Central memory CD4-positive, alpha-beta T cell (primary cell): ENCODE measurements at places on chromosomes 6 and 20.

GRCh38 chr6:449057-449430 lies 57.5 kb downstream of the IRF4 start:
- DNase-seq = no peak

DNA sequence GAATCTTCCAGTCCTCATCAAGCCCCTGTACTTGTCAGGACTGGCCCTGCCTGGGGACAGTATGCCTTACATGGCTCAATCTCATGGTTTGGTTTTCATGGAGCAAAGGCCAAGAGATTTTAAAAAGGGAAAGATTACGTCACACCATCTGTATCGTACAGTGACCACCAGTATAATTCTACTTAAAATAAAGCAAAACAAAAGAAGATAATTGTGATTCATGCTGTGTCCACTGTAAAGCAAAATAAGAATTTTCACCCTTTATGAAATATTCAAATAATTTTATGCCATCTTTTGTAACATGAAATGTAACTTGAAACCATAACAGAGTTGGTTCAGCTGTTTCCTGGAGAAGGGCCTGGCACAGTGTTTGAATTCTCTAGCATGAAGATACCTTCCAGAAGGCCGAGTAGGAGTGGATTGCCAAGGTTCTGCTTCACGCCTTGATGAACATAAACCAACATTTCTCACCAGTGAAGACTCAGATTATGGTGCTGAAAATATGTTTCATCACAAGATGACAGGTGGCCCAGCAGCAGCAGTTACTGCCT lies 486.5 kb downstream of the RFPL4B start:
- no peak for DNase-seq

DNA sequence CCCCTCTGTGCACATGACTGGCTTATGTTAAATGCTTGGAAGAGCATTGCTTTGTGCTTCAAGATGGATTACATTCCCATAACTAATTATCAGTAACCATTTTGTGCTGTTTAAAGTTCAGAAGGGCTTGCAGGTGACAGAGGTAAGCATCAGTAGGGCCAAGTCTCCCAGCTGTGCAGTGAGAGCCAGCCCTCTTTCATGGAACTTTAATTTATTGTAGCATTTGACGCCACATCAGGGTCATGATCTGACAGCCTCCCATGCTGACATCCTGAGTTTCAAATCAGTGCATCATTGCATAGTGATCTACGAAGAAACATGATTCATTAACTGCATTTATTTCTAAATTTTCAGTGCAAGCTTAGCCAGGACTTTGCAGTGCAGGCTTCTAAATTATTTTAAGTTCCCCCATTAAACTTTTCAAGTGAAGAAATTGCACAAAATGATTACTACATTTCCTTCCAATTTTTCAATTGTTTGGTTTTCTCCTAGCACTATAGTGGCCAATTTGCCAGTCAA lies 380.9 kb downstream of the UTRN start:
- no peak for DNase-seq

DNA sequence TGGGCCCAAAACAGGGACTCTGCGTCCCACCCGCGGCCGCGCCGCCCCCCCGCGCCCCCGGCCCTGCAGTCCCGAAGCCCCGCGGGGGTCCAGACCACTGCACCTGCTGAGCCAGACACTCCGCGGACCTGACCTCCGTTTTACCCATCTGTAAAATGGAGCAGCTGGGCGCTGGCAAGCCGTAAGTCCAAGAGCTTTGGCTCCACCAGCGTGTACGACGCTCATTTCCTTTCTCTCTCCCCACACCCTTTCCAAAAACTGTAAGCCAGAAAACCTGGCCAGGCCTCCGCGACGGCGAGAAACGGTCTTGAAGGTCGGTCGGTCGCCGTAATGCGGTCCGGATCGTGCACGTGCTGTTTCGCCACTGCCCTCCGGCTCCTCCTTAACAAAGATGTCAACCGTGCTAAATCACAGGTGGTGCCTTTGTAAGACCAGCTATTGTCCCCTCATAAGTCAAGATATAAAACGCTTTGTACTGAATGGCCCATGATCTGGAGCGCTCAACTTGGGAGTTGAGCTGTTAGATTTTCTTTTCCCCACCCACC lies 7.8 kb upstream of the NR2E1 start:
- no peak for DNase-seq

DNA sequence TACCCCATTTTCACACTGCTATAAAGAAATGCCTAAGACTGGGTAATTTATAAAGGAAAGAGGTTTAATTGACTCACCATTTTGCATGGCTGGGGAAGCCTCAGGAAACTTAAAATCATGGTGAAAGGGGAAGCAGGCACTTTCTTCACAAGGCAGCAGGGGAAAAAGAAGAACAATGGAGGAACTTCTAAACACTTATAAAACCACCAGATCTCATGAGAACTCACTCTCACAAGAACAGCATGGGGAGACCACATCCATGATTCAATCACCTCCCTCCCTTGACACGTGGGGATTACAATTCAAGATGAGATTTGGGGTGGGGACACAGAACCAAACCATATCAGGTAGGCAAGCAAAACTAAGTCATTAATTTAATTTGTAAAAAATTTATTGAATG lies 343.2 kb downstream of the FRK start:
- no peak for DNase-seq

GRCh38 chr6:52595796-52596130 lies 18.9 kb upstream of the TRAM2 start:
- DNase-seq = no peak

GRCh38 chr20:19658137-19658536 lies 99.9 kb upstream of the RIN2 start:
- no peak for DNase-seq

DNA sequence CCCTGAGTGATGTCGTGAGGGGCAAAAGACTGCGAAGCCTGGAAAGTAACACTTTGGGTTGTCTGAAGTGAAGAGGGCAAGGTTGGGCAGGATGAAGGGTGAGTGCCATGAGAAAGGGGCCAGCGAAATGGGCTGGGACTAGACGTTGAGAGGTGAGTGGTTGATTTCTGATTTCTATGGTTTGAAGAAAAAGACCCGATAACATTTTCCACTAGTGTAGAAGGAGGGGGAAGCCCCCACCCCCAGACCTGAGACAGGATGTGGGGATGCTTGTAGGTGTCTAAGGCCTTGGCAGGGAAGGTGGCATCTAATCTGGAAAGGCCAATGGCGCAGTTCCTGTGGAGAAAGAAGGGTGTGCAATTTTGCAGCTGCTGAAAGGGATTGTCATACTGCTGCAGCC lies 25.3 kb upstream of the KIF3B start:
- DNase-seq = peak; percentile 25

GRCh38 chr6:122736616-122737015 lies 42.9 kb upstream of the FABP7 start:
- DNase-seq = no peak
